NCI-H1436 treated with DMSO at 0.1 percent for 48 hours (cell line): ENCODE measurements at places on chromosomes 6 and 20.

GRCh38 chr6:107280791-107281190 is 165.5 kb upstream of the BEND3 start:
- no peak for DNase-seq

- no peak for DNase-seq
These were observed 1.6 kb upstream of the C6orf47 start for GRCh38 chr6:31662124-31662723.

DNA sequence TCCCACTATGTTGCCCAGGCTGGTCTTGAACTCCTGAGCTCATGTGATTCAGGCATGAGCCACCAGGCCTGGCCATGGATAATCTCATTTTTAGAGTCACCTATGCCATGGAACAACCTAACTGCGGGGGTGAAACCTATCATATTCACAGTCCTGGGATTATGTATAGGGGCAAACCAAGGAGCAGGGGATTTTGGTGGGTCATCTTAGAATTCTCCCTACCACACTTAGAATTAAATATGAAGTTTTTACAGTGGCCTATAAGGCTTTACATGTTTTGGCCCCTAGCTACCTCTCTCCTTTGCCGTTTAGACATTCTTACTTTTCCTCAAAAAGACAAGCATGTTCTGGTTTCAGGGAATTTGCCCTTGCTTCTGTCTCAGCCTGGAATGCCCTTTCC is 20.6 kb upstream of the VEGFA start:
- DNase-seq: no peak

- DNase-seq: no peak
These were observed 502.3 kb upstream of the IMPG1 start for GRCh38 chr6:76574746-76575145.

GRCh38 chr6:166954118-166954713 is 2.1 kb downstream of the RNASET2 start:
- DNase-seq: no peak

DNA sequence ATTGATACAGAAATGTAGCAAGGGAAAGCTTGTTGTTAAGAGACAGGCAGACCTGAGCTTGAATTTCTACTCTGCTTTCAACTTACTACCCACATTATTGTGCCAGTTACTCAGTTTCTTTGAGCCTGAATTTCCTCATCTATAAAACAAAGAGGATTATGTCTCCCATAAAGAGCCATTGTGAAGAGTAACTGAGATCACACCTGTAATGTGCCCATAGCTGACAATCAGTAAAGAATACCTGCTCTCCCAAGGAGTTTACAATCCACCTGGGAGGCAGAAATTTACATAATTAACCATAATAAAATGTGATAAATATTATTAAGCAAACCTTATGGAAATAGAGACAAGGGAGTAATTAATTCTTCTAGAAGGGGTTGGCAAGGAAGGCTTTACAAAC is 204.9 kb downstream of the EPM2A start:
- no peak for DNase-seq
